ENCODE measurements at places on chromosomes 2 and 18.
A peak's percentile ranks its signal among the peaks of the same experiment; 100 is the strongest.

DNA sequence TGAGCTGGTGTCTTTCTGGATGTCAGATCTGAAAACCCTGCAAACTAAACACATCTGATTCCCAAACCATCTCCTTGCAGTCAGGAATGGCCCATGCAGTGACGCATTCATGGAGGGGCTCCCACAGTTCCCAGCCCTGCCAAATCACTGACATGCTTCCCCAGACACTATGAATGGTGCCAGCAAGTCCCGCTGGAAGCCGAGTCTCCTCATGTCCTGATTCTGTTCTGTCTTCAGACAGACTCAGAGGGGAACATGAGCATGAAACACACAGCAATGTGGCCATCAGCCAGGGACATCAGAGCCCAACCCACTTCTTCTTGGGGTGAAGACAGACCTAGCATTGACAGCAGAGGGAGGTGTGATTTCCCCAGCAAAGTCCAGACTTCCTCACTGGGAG lies 83.7 kb downstream of the TTC32 start:
- no peak for DNase-seq

DNA sequence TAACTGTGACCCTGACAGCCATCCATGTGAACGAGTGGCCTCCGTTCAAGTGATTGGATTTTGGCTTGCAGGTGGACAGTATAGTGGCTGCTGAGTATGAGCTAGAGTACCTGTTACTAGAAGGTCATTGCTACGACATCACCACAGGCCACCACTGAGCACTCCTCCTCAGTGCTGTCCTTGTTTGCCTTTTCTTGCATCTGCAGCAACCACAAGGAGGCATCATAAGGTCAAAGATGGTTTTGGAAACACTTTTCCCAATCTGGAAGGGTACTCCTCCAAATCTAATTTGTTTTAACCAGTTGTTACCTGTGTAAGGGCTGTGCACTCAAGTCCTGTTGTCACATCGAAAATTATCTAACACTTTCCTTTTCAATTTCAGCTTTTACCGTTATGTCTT lies 81.2 kb downstream of the UGGT1 start:
- peak; percentile 69 for DNase-seq

GRCh38 chr18:50816419-50817166 lies 3.2 kb downstream of the MRO start:
- DNase-seq, result no peak

GRCh38 chr2:12448846-12449505 lies 267.8 kb upstream of the TRIB2 start:
- DNase-seq, result no peak

GRCh38 chr18:2903006-2903405 lies 56.2 kb downstream of the EMILIN2 start:
- no peak for DNase-seq

DNA sequence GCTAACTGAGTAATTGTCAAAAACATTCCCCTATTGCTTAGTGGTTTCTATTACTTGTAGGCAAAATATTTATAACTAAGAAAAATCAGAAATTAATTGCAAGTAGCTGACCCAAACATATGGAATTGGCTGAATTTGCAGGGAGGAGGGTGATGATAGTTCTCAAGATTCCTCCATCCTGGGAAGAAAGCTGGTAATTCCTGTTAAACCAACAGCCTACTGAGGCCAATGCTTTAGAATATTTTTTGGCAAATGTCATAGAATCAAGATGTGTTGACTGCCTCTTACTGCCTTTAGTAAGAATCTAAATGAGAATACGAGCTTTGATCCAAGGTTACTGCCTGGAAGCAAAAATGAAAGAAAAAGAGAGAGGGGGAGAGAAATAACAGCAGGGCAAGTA lies 120.0 kb downstream of the COL6A3 start:
- DNase-seq, result no peak

DNA sequence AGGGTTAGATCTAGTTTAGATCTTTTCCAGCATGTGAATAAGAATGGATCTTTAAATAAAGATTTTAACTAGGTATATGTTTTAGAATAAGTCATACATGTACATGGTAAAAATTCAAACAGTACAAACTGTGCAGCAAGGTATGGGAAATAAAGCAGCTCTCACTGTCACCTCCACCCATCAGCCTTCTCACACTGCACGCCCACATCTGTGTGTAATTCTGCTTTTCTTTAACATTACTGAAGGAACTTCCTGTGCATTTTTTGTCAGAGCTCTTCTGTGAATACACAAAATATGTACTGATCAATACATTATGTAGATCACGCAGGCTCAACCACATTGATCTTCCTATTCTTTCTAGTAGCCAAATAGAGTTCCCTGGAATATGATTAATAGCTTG lies 3.4 kb downstream of the CASP8 start:
- no peak for DNase-seq

- DNase-seq, result no peak
These were observed 219.5 kb upstream of the FANCL start for GRCh38 chr2:58460670-58461069.

DNA sequence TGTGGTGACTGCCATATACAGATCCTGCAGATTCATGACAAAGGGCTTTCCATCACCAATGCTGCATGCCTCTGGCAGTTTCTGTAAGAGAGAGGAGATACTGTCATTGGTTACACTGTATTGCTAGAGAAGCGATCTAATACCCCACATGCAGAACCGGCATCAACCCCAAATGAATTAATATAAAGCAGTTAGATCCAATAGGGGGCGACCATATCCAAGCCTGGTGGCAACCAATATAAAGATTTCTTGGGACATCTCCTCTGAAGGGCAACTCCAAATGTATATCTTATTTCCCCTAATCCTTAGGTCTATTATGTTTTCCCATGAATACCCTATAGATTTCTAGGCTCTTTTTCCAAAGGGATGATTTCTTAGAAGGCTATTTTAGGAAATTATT lies 17.4 kb upstream of the IHH start:
- DNase-seq, result no peak

- DNase-seq, result peak; percentile 4
These were observed 26.9 kb downstream of the RAPGEF4 start for GRCh38 chr2:172762574-172762973.

DNA sequence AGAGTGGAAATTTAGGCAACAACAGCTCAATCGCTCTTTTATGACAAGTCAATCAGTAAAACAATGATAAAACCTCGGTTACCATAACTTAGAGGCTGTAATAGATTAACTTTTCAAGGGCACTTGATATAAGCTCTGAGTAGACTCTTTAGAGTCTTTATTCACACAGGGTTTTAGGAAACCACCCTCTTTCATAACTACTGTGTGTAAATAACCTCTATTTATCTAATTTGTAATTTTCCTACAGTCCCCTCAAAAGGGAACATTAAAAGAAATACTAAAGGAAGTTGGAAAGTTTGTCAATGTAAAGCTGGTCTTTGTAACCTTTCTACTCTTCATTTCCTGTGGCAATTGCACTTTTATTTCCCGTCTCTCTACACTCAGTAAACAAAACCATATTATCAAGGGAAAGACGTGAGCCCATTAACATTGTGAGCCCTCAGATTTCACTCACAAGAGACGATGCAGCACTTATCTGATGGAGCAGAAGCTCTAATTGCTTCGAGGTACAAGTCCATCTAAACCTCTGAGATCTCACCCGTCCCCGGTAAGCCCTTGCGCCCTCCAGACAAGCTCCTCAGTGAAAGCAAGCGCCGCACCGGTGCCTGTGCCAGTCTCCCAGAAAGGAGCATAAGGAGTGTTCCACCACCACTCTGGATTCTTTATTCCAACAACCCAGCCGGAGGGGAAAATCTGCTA lies 1.1 kb upstream of the HOXD1 start:
- no peak for DNase-seq

GRCh38 chr2:159165048-159165447 lies 121.5 kb downstream of the WDSUB1 start:
- no peak for DNase-seq

DNA sequence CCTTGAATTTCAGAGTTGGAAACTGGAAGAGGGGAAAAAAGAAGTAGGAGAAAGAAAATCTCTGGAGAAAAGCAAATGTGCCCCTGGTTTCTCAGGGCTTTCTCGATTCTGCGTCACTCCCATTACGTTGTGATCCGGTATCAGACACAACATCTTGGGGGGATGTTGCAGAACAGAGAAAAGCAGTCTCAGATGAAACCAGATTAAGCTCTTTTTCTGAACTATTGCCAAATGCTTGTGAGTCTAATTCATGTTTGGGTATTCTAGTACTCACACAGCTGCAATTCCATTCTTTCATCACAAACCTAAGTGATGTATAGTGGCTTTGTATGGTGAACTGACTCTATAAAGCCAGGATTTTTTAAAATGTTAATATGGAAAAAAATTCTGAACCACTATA lies 233.2 kb downstream of the TCF4 start:
- no peak for DNase-seq

- DNase-seq, result no peak
These were observed 202.1 kb upstream of the REV1 start for GRCh38 chr2:99691926-99692325.

DNA sequence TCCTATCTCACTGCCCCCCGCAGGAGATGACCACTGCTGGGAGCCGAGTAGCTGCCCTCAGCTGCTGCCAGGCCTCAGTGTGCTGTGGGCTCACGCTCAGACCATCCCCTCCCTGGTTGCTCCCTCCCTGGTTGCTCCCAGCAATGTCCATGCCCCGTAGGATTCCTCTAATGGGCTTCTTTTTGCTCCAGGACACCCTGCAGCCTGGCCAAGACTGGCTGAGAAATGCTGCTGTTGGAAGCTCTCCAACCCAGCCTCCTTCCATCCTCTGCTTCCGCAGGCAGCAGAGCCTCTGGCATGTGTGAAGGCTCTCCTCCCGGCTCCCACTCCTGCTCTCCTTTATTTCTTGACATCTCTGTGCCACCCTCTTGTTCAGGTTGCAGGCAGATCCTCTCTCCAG lies 48.6 kb downstream of the SOX11 start:
- no peak for DNase-seq

DNA sequence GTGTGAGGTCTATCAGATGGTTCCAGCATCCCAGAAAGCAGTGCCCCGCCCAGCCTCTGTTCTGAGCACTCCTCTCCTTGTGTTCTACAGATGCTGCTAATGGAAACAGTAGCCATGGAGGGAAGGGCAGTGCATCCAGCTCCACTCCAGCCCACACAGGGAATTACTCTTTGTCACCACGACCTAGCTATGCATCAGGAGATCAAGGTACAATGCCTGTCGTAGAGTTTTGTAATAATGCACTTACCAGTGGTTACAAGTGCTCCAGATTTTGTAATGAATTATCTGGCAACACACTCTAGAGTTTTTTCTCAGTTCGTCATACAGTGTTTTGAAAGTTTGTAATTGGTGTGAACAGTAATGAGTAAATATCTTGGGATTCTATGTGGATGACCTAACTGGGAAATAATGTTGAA lies 161.1 kb downstream of the ESCO1 start:
- no peak for DNase-seq

GRCh38 chr2:38095996-38096861 lies 20.3 kb upstream of the CYP1B1 start:
- DNase-seq, result peak; percentile 97

GRCh38 chr18:78595453-78595852 lies 384.2 kb upstream of the SALL3 start:
- DNase-seq, result no peak

DNA sequence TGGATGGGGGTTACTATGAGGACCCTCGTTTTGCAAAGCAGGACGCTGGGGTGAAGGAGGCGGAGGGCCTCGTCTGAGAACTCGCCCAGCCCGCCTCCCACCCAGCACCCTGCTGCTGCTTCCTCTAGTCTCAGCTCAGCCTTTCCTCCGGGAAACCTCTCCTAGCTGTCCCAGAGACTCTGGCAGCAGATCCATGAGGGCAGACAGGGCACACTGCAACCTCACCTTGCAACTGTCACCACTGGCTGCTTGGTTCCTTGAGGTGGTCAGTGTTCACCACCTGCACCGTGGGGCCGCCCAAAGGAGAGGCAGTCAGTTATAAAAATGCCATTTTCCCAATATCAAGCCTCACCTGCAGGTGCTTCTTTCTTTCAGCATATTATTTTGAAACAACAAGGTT lies 45.6 kb downstream of the PARD6G start:
- no peak for DNase-seq

GRCh38 chr2:42850016-42850805 lies 57.8 kb upstream of the HAAO start:
- DNase-seq, result no peak

GRCh38 chr2:48914477-48915089 lies 159.1 kb upstream of the LHCGR start:
- no peak for DNase-seq

GRCh38 chr18:4256766-4257417 lies 198.2 kb downstream of the DLGAP1 start:
- DNase-seq, result no peak

GRCh38 chr18:58552896-58553295 lies 76.0 kb downstream of the ALPK2 start:
- no peak for DNase-seq

DNA sequence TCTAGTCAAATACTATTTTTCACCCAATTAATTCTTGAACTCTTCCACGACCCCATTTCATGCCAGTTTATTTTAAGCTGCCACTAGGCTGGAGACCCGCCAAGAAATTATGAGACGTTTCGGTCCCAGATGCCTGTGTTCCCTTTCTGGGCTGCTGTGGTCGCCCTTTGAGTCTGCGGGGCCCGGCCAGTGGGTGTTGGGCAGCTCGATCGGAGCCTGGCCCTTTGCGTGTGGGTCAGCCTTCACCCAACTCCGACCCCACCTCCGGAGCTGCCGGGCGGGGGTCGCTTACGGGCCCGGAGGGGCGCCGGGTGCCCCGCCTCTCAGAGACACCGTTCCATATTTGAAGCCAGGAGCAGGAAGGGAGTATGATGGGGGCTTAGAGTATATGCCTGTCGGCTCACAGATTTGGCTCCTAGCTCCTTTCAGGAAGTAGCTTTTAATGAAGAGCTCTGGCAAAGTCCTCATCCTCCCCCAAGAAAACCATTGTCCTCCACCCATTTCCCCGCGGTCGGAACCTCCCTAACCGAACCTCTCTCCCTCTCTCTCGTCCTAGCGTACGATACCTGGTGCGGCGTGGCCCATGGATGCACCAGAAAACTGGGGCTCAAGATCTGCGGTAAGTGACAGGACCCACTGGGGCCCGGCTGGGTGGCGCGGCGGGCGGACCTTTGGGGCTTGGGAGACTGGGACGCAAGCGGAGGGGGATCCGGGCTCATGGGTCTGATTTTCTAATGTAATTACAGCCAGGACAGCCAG lies 5.0 kb downstream of the GAD1 start:
- peak; percentile 46 for DNase-seq

DNA sequence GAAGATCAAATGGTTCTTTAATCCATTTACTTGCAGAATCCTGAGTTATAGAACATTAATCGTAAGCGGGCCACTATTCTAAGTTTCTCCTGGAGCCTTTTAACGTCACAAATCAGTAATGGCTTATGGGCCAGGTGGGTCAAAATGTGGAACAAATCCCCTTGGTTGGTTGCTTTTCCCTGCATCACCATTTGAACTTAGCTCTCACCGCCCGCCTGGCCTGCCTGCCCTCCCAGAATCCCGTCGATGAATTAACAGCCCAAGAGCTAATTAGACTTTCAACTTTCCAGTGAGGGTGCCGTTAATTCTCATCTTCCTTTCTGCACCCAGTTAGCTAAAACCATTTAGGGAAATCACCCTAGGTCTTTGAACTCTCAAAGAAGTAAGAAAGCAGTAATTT lies 205.5 kb downstream of the RNF152 start:
- DNase-seq, result peak; percentile 12

All from mesendoderm (in vitro differentiated cells).